ENCODE measurements at places on chromosomes 7 and 10.

- DNase-seq = no peak
Measured at GRCh38 chr10:94997741-94998174, 59.3 kb downstream of the CYP2C9 start.

DNA sequence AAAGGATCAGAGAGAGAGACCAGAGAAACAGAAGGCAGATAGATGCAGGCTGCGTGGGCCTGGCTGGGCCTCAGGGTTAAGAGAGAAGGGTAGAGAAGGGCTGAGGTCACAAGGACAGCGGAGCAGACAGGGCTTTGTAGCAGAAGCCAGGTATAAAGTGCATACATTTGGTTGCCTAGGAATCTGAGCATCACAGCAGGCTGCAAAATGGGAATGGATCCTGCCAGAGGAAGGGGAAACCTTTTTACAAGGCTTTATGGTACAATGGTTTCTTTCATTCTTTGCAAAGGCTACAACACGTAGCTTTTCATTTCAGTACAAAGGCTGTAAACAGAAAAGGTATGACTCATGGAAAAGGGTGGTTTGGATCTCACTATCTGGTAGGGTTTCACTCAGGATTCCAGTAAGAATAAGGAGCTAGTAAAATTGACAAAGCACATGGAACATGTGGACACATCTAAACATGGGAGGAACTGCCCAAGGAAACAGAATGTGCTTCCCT, 275.1 kb downstream of the DOCK4 start:
- DNase-seq = no peak

- no peak for DNase-seq
Measured at GRCh38 chr10:110352930-110353243, 48.2 kb upstream of the SMNDC1 start.

GRCh38 chr7:139089118-139089517, 20.4 kb downstream of the ZC3HAV1 start:
- DNase-seq = no peak

GRCh38 chr7:3955751-3956696, 655.0 kb downstream of the SDK1 start:
- no peak for DNase-seq

GRCh38 chr7:61576-62360, 130.6 kb upstream of the FAM20C start:
- no peak for DNase-seq

DNA sequence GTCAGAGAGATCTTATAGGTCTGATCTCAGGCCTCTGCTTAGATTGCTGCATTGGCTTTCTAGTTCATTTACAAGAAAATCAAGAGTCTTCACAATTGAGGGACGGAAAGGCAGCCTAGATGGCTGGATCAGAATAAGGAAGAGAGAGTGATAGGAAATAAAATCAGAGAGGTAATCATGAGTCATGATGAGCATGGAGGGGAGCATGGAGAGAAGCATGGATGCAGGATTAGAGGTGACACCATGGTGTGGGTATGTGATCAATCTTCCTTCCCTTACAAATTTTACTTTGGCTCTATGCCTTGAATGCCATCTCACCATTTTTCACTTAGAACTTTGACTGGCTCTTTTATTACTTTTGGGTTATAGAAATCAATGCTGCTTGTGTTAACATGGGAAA, 1.4 kb downstream of the BCCIP start:
- DNase-seq = no peak

DNA sequence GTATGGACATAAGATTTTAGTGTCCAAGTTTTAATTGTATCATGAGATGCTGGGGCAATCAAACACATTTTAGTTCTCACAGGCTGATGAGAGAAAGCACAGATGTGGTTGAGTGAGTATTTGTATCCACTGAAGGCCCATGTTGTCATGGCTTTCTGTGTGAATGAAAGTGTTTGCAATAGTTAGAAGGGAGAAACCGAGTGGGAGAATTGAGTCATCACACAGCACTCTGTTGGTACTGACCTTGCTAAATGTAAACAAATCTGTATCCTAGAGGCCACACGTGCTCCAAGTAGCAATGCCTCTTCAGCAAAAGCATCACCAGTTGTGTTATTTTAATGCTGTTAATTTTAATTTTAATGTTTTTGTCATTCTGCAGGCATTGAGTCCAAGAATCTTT, 121.2 kb downstream of the EMX2 start:
- DNase-seq = no peak

DNA sequence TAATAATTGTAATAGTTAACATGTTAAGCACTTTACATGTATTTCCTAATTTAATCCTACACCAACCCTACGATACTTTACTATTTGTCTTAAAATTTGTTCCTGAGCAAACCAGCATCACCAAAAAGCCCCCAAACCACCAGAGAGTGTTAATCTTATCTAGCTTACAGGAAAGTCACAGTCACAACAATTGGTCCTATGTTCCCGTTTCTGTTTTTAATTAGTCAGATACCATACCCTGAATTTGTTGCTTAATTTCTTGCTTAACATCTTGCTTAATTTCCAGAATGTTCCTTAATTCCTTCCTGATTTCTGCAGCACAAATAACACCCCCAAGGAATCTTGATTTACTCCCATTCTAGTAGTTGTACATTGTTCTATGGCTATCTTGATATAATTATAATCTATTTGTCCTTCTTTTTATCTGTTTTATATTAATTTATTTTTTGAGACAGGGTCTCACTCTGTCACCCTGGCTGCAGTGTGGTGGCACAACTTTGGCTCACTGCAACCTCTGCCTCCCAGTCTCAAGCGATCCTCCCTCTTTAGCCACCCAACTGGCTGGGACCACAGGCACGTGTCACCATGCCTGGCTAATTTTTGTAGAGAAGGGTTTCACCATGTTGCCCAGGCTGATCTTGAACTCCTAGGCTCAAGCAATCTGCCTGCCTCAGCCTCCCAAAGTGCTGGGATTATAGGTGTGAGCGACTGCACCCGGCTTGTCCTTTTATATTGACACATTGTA, 6.6 kb upstream of the PDSS1 start:
- no peak for DNase-seq

DNA sequence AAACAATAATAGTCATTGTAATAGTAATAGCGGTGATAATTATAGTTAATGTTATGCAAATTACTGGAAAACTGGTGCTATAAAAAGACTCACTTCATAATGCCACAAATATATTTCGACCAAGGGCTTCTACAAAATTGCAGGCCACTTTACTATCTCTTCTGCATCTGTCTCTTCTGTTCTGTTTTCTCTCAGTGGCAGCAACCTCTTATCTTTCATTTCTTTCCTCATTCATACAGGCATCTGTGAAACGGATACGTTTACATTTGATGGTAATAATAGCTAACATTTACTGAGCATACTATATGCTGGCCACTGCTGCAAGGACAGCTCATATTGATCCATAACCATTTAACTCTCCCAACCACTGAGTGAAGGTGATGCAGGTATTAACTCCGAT, 537.4 kb upstream of the PFKP start:
- DNase-seq = no peak

GRCh38 chr7:41027428-41028115, 675.3 kb downstream of the INHBA start:
- DNase-seq = no peak

DNA sequence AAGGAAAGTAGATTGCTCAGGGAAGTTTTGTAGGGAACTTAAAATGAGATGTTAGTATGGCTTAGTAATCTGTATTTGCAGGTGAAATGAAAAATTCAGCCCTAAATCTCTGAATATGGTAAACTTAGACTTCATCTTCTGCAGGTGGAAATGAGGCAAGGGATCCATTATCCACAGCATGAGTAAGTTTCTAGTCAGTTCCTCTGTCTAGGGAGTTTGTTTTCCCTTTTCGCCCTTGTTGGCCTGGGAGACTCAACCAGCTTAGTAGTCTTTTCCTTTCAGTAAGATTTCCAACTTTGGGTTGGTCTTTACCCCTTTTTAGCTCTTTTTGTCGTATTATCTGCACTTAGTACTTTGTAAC, 65.6 kb downstream of the ZEB1 start:
- DNase-seq = no peak

DNA sequence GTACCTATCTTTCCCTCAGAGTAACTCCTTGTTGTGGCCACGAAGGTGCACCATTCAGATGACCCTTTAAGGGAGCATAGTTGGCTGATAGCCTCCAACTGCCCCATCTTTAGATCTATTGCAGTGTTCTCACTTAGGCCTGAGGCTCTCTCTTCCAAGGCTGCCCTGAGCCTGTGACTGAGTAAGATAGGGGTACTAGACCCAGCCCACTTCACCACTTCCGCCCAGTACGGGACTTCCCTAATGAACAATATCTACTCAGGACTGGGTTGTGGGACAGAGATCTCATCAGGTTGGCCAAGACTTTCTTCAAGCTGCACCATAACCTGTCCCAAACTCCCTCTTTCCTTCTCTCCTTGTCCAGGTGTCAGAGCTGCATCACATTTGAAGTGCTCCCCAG, 5.7 kb upstream of the GNAI1 start:
- DNase-seq = no peak

DNA sequence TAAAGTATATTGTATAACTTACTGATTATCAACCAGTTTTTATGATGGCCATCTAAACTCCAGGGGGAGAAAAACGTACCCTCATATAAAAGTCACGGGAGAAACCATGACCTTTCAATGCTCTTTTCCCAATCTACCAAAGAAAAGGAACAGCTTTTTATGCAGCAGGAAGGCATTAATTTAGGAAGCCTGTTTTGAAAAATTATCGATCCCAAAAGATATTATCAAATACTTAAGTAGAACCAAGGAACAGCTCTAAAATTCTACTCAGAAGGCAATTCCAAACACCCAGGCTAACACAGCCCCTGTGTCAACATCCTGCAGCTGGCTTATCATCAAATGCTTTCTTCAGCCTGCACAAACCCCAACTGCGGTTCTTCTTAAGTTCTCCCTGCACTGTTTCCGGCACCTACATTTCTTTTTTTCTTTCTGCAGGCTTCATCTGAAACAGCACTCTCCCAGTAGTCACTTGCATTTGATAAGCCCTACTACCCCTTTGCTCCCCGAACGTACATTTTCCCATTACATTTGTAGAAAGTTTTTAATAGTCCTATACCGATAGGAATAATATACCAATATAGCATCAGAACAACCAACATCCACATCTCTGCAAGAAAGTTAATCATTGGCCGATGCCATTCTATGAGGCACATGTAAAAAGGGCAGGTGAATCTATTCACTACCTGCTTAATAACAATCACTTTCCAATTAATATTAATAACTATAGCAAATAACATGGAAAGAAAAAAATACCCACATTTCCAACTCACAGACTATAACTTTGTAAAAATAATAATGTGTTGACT, 47.9 kb downstream of the PIP4K2A start:
- DNase-seq = peak; percentile 41

DNA sequence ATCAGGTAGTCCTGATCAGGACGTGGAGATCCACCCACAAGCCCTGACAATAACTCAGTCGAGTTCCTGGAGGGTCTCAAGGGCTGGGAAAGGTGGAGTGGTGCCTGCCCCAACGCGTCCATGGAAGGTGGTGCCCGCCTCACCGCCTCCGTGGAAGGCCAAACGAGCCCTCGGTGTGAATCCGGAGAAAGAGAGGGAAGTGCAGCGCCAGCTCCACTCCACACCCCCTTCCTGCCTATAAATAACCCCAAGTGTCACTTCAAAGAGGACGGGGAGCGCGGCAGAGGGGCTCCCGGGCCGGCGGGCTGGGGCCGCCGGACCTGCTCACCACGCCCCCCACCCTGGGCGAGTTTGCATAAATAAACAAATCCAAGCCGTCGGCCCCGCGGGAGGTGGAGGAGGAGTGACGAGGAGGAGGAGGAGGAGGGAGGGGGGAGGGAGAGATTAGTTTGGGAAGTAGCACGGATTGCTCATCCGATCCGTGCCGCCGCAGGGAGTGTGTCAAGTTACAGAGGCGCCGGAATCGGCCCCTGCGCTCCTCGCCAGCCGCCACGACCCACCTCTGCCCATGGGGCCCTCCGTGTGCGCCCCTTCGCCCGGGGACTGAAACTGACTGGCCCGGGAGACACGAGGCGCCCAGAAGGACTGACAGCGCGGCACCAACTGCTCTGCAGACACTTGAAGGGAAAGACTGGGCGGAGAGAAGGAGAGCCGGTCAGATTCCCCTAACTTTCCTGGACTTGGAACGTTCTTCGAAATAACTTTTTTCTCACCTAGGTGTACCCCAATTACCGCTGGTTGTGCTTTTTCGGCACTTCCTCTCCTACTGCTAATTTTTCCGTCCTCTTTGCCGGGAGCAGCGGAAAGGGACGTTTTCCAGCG, at the start of gene COL13A1:
TSS of gene COL13A1 (plus strand) at position 473 of the 882 bp plus-strand sequence. CDS start 518 bp downstream, outside the sequence.
- DNase-seq = no peak

- no peak for DNase-seq
Measured at GRCh38 chr7:2779051-2779450, 65.1 kb downstream of the GNA12 start.

GRCh38 chr7:24882989-24883621, 96.9 kb downstream of the OSBPL3 start:
- DNase-seq = no peak

GRCh38 chr10:118767297-118768040, 12.7 kb upstream of the CACUL1 start:
- no peak for DNase-seq

- DNase-seq = no peak
Measured at GRCh38 chr7:127667759-127668530, 16.0 kb downstream of the SND1 start.

DNA sequence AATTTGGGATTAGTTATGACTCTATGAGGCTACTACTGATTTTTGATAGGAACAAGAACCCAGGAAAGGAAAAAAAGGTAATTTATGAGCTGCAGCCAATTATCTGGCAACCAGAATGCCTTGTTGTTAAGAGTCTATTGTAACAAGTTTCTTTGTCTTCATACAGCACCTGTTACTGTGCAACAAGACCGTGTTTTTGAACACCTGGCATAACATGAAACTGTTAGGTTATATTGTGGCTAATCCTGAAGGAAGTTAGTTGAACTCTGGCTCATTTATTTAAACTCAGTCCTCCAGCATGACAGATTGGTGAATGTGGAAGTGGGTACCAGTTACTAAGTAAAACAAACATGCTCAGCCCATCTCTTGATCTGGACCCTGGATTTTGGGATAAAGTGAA, 33.0 kb downstream of the RALA start:
- DNase-seq = no peak

DNA sequence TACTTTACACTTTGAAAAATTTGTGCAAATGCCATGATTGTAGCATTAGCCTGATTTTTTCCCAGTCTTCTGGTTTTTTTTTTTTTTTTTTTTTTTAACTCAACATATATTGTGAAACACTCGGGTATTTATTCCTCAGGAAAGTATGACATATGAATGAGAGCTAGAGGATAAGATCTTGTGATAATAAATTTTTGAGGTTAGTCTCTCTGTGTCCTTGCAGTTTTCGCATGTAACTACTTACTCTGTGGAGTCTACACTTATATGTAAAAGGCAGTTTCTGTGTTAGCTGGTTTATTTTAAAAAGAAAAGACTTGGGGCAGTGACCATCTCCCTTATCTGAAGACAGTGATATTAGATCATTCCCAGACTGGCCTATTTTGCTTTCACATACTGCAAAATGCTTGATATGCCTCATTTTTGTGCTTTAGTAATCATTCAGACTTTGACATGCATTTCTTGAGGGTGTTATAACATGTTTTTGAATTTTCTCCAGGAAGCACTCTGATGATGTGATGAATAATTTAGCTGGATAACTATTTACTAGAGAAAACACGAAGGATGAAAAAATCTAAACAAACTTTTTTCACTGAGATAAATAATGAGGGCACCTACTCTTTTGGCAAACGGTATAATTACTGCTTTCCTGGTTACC, 371.0 kb downstream of the NRG3 start:
- no peak for DNase-seq

Measured in activated CD4-positive, alpha-beta T cell treated with anti-CD3 and anti-CD28 coated beads for 1 hour (primary cell).